Bone marrow (tissue), 2 donors: ENCODE measurements at places on chromosomes 13 and 19.

- DNase-seq: no peak
Observed at GRCh38 chr13:47291107-47291656, 394.3 kb upstream of the HTR2A start.

- DNase-seq: peak; percentile 91
Observed at GRCh38 chr13:50123862-50124535, 108.8 kb downstream of the KCNRG start.

- DNase-seq: no peak
Observed at GRCh38 chr13:100209857-100210825, 121.2 kb downstream of the PCCA start.

- no peak for DNase-seq
Observed at GRCh38 chr19:39543477-39543857, 3.5 kb upstream of the EID2 start.

GRCh38 chr13:74667656-74668203 lies 533.5 kb upstream of the KLF12 start:
- no peak for DNase-seq

DNA sequence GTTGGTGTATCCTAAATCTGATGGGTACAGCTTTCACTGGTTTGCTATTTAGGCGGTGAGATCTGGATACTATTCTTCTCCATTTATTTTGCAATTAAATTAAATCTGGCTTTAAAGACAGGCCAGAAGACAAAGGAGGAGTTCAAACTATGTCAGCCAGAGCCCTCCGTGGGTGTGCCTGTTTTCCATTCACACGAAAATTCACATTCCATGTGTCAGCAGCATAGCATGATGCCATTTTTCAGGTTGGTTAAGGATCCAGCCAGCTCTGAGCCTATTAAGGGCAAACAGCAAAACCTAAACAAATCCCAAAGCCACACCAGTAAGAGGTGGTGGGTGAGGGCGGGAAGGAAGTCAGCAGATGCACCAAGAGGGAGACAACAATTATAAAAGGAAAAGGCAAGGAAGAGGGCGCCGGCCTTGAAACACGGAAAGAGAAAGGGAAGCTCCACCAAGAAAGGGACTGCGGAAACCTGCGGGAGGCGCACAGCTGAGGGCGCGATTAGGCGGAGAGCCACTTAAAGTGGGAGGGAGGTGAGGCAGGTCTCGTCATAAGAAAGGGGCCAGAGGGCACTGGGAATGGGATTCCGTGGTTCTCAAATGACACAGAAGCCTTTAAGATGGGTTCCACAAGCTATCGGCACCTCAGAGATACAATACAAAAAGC lies 43.0 kb downstream of the CARS2 start:
- DNase-seq: no peak

- peak; percentile 10 for DNase-seq
Observed at GRCh38 chr13:39451860-39452301, 151.1 kb downstream of the LHFPL6 start.

DNA sequence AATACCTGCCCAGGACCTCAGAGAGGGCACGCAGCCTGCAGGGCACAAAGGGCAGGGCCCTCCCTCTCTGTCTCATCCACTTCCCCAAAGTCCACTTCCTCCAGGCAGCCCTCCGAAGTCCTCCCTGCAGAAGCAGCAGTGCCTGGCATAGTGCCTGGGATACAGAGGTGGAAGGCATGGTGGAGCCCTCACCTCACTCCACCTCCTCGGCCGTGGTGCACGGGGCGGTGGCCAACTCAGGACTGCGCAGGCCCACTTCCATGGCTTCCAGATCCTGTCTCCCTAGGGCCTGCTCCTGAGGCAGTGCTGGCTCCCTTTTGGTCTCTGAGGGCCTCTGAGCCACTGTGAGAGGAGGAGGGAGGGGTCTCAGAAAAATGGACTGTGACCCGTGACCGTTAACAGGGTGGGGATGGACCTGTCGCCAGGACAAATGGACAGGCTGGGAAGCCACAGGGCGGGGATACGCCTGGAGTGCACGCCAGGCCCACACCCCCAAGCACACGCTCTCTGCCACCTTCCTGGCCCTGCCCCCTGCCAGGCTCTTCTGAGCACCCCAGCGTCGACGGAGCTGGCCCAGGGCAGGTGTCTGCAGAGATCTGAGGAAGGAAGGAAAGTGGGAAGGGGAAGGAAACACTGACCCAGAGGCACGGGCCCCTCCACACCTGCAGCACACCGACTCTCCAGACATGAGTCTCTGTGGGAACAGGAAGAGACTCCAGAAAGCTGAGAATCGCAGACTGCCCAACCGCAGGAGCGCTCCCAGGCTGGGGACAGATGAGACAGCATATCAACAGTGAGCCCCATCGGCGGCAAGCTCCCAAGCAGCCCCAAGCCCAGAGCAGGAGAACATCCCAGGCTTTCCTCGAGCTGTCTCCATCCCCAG lies 8.4 kb downstream of the REXO1 start:
- no peak for DNase-seq

GRCh38 chr19:4966591-4966990 lies 2.3 kb upstream of the KDM4B start:
- DNase-seq: no peak

DNA sequence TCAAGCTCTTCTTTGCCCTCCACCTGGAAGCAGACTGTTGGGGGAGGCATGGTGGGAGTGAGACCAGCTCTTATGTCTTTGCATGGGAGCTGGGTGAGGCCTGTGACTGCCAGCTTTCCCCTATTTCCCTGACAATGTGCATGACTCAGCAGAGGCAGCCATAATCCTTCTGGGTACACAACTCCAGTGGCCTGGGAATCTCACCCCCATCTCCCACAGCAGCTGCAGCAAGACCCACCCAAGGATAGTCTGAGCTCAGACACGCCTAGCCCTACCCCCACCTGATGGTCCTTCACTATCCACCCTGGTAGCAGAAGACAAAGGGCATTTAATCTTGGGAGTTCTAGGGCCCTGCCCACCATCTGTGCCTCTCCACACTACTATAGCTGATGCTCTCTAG lies 41.4 kb upstream of the FGF14 start:
- no peak for DNase-seq

GRCh38 chr13:49246850-49247642 lies 679 bp upstream of the CDADC1 start:
- no peak for DNase-seq

GRCh38 chr13:110027470-110028240 lies 241.3 kb upstream of the IRS2 start:
- no peak for DNase-seq

DNA sequence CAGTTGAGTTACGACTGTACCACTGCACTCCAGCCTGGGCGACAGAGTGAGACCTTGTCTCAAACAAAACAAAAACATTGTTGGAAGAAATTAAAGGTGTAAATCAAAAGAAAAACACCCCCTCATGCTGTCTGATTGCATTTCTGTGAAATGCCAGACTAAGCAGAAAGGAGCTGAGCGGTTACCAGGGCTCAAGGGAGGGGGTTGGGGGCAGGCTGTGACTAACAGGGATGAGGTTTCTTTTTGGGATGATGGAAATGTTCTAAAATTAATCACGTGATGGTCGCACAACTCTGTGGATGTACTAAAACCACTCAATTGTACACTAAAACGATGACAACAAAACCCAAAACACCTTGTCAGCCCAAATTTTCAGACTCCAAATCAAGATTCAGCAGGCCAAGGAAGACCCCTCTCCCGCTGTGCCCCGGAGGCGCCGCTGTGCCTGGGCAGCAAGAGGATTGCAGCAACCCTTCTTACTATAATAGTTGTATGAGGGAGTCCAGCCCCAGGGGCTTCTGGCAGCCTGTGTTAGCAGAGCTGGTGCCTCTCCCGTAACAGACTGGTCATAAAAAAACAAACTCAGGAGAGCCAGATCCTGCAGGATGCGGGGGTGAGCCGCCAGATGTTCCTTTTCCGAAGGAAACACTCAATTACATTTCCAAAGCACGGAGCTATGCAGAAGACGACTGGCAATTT lies 20.9 kb downstream of the CAPS start:
- DNase-seq: no peak

GRCh38 chr19:45640849-45641273 lies 1.7 kb upstream of the EML2 start:
- DNase-seq: no peak

DNA sequence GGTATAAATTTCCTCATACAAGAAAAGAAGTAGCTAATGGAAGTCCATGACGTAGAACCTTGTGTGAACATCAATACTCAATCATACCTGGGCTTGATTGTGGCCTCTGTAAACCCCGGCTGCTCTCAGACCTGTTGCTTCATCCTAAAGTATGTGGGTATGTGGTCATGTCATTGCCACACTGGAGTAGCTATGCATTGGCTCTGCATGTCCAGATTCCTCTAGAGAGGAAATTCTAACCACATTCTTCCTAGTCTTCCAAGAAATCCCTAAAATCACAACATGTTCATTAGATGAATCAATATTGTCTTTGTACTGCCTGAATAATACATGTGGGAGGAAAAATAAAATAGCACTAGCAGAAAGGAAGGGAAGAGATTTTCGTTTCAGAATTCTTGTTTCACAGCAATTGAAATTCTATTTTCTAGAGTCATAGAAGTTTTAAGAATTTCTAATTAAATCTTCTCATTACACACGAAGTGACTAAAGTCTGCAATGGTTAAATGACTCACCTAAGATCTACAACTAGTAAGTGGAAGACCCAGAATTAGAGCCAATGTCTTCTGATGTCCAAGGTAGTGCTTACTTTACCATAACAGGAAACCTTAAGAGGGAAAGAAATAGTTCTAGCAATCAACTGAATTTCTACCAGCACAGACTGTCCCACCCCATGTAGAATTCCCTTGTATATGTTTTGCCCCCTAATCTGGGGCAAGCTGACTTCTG lies 28.0 kb downstream of the RXFP2 start:
- DNase-seq: no peak

- DNase-seq: peak; percentile 72
Observed at GRCh38 chr19:36489118-36489919, at the start of gene ZNF566. TSS of gene ZNF566 (minus strand) at chr19:36489561. CDS start at chr19:36476557, 13,004 bp downstream.

DNA sequence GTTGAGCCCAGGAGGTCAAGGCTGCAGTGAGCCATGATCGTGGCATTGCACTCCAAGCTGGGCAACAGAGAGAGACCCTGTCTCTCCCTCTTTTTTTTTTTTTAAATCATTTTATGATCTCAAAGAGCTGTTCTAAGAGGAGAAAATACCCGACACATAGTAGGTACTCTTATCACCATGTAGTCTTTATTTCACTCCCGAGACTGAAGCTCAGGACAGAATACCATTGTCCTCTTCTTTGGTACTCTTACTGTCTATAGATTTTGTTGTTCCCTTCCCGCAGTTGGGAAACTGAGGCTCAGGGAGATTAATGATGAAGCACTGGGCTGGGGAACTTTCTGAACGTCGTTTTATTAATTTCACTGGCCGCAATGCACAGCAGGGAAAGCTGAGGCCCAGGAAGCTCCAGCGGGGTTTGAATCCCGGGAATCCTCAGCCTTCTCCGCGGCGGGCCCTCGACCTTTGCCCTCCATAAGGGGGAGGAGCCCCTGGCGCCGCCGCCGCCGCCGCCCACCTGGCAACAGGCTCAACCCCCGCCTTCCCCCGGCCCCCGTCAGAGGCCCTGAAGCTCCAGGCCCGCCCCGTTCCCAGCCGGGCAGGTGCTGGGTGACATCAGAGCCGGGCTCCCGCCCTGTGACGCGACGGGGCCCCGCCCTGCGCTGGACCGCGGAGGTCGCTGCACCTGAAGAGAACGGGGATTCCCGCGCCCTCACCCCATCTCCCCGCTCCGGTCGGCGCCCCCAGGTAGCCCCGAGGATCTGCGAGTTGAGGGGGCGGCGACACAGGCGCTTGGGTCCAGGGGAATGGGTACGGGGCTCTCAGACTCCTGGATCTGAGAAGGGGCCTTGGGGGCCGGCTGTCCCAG lies 1.6 kb downstream of the MYH14 start:
- no peak for DNase-seq

DNA sequence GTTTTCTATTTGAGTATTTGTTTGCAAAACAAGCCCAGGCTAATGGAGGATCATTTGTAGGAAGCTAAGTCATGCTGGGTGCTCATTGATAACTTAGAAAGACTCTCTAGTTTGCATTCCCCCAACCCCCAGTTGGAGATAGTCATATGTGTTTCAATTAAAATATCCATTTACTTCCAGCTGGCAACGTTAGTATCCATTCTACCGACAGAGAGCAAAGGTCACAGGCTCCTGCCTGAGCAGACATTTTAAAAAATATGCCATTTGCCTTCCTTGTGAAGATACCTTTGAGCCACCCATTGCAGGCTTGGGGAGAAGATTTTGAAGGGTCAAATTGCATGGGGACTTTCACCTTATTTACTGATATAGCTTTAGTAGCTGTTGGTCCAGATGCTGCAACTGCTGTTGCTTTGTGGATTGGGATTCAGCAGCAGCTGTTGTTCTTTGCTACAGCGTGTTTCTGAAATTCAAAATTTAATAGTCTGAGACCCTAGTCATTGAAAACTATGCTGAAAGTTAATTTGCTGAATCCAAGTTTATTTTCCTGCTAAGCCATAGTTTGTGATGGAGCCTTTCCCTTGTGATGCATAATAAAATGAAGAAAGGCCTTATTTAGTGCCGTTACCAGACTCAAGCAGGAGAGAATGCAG lies 335.1 kb downstream of the GPC6 start:
- DNase-seq: no peak

GRCh38 chr13:20497006-20497775 lies 28.5 kb downstream of the CRYL1 start:
- DNase-seq: no peak

GRCh38 chr13:112902669-112903068 lies 66.3 kb upstream of the MCF2L start:
- no peak for DNase-seq

DNA sequence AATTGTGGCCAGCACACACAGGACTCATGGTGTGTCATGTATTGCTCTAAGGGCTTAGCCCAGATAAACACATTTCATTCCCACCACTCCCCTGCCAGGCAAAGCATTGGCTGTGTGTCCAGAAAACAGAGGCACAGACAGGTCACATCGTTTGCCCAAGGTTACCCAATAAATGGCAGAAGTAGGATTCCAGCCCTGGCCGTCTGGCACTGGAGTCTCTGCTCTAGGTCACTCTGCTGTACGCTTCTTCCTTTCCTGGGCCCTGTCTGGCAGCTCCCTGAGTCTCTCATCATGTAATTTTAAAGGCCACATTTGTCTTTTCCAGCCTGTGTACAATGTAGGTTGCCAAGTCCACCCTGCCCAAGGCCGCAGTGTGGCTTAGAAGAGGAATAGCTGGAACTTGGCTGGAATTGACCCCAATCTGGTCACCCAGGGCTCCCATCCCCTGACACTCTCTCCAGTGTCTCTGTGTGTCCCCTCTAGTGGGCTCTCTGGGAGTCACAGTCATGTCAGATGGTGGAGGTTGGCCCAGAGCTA lies 264.5 kb upstream of the TSHZ3 start:
- no peak for DNase-seq

GRCh38 chr19:39502640-39503417 lies 4.1 kb downstream of the DLL3 start:
- peak; percentile 14 for DNase-seq

- DNase-seq: no peak
Observed at GRCh38 chr13:112679381-112679780, 10.5 kb upstream of the ATP11A start.
